Foreskin melanocyte (primary cell): ENCODE measurements at places on chromosomes 1 and 21.

- no peak for DNase-seq
These were observed 38.7 kb downstream of the HS2ST1 start for GRCh38 chr1:86953167-86953566.

GRCh38 chr21:35048183-35048601, 910 bp downstream of the RUNX1 start:
- DNase-seq: no peak

- no peak for DNase-seq
These were observed 69.6 kb upstream of the KCNK1 start for GRCh38 chr1:233544304-233544703.

GRCh38 chr1:180435566-180435965, 66.8 kb downstream of the ACBD6 start:
- DNase-seq: no peak

GRCh38 chr1:51253691-51254090, 17.6 kb downstream of the RNF11 start:
- DNase-seq: no peak

- DNase-seq: no peak
These were observed 7.4 kb downstream of the GJA4 start for GRCh38 chr1:34800214-34800613.

- DNase-seq: no peak
These were observed 59.3 kb downstream of the CENPF start for GRCh38 chr1:214662223-214662785.

DNA sequence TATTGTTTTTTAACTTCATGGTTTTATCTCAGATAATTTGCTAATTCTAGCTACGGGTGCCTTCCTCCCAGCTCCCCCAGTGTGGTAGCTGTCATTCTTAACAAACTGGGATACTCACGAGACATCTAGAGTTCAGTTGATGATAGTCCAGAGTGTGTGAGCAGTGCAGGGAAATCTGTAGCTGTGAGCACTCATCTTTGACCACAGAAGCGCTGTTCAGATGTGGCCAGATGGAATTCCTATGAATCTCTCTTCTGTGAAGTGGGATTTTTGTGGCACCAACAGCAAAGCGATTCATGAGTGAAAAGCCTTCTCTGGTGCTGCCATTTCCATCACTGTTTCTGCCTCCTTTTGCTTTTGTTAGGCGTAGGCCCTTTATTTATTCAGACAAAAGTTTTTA, 125.1 kb downstream of the NFIA start:
- DNase-seq: peak; percentile 37

DNA sequence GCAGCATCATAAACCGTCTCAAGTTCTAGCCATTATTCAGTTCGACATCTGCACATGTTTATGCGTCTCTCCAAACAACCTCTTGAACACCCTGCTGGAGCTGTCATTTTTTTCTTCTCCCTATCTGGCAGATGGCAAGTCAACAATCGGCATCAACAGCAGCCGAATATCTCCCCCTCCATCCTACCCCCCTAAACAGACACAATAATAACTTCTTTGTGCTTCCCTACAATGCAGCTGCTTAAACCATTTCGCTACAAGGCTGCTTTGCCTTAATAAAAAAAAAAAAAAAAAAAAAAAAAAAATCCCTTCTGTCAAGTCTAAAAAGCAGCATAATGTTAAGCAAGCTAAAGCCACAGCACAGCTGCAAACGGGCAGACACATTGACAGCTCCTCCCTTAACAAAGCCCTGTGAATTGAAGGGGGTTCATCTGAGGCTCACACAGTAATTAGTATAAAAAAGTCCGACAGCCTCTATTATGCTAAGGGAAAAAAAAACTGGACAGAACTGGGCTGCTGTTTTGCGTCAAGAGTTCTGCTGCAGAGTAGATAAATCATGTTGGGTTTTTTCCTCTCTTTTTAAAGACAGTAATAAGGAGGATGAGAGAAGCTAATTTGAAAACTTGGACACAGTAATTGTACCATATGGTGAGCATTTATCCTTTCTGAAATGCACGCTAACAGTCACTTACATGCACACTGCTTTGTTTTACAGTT, 136.4 kb downstream of the AKT3 start:
- DNase-seq: peak; percentile 94

DNA sequence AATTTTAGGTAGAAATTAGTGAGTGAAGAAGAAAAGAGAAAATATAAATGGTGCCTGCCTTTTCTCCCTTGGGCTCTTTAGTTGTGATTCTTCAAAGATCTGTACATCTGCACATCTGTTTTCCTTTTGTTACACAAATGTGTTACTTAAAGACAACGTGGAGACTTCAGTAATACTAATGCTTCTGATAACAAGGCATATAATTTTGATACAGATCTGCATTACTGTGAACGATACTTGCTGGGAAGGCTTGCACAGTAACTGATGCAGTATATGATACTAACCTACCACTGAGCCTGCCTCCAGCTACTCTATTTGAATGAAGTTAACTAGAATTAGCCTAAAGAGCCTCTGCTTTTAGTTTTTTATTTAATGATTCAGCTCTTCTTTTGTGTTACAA, 244.6 kb downstream of the COL11A1 start:
- DNase-seq: no peak

DNA sequence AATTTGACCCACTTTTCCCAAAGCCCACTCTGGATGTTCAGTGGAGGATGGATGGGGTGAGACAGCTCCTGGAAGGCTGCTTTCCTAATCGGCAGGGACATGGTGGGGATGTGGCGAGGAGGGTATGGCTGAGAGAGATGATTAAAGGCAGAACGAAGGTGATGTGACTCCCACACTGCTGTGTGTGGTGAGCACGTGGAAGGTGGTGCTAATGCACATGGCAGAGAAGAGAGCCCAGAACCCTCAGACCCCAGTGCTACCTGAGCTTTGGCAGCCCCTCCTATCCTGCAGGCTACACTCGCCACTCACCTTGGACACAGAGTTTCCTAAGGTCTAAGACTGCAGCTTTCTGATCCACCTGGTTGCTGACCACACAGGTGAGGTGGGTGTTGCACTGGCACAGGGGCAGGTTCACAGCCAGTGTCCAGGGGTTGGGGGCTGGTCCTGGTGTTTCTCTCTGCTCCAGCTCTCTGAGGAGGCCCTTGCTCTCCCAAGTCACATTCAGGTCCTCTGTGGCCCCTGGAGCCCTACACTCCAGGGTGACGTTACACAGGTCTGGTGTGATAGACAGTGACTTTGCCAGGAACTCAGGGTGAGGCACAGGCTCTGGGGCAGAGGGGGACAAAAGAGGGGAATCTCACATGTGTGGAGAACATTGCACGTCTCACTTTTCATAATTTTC, 151.4 kb upstream of the ETV3 start:
- DNase-seq: no peak
